ENCODE measurements at places on chromosomes 12 and 14. TPM values are rescaled to one million over a fixed set of nuclear protein-coding genes. Genes with fewer than 3 reads are reported as not detected.

Gene OTX2
- not detected for total RNA-seq

Gene CLEC14A
- total RNA-seq = 18.9 TPM

Gene ANO2
- total RNA-seq = 9.7 TPM

Gene HOXC13
- 16.7 TPM for total RNA-seq

Gene AMN1
- total RNA-seq = 3.4 TPM

Gene SERPINA5
- total RNA-seq = 4.5 TPM

Gene GEMIN2
- 9.9 TPM for total RNA-seq

Gene CLMN
- 25.7 TPM for total RNA-seq

Gene DAD1
- total RNA-seq = 110 TPM

Gene ALKBH2
- total RNA-seq = 36.0 TPM

Gene RPGRIP1
- total RNA-seq = not detected

Gene TMEM132C
- 1.2 TPM for total RNA-seq

Gene GNG2
- total RNA-seq = 7.1 TPM

Gene TAS2R19
- not detected for total RNA-seq

Gene ZC3H14
- 49.2 TPM for total RNA-seq

Gene ACSS3
- total RNA-seq = 10.4 TPM

Gene POMT2
- 22.5 TPM for total RNA-seq

Gene CPM
- total RNA-seq = 92.0 TPM

Gene PTPRR
- total RNA-seq = not detected

Gene BIN2
- 0.68 TPM for total RNA-seq

Gene TRIM9
- 2.2 TPM for total RNA-seq

Gene ZNF641
- total RNA-seq = 12.6 TPM

Gene BBOF1
- total RNA-seq = 2.4 TPM

Gene C12orf60
- not detected for total RNA-seq

Gene TC2N
- 61.7 TPM for total RNA-seq

Gene EPYC
- total RNA-seq = not detected

Gene PNMA1
- total RNA-seq = 9.8 TPM

Gene PHETA1
- 15.9 TPM for total RNA-seq

Gene CFAP73
- 1.0 TPM for total RNA-seq

Gene CMKLR1
- 2.3 TPM for total RNA-seq

Gene CINP
- 28.3 TPM for total RNA-seq

Gene LTB4R
- 135 TPM for total RNA-seq

Data from suprapubic skin (tissue), 4 donors.